ENCODE measurements at places on chromosomes 7 and 10.

GRCh38 chr10:50554376-50554994 lies 69.3 kb downstream of the SGMS1 start:
- DNase-seq, result no peak

- DNase-seq, result no peak
These were observed 103.9 kb upstream of the KCTD7 start for GRCh38 chr7:66524738-66525137.

DNA sequence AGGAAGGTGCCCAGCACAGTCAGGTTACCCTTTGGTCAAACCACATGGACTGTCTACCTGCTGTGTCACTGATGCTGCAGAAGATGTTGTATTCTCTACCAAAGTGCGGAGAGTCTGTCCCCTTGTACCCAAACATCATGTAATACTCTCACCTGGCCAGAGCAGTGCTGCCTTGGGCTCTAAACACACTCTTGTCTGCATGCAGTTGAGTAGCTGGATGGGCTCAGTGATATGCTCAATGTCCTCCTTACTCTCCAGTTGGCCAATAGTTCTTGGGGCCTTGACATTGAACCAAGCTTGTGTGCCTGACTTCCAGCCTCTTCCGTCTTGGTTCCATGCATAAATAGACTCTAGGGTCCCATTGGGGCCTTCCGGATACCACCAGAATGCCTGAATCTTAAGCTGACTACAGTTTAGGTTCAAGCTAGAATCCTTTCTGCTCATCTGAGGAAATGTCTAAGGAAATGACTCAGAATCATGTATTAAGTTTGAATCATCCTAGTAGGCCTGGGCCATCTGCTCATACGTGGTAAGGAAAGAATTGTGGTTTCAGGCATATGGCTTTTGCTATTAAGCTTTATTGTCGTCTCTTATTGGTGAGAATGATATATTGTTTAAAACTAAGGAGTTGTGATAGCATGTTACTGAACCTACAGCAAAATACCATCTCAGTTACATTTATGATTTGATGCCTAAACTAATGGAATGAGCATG lies 118.0 kb downstream of the OTUD1 start:
- DNase-seq, result peak; percentile 56

DNA sequence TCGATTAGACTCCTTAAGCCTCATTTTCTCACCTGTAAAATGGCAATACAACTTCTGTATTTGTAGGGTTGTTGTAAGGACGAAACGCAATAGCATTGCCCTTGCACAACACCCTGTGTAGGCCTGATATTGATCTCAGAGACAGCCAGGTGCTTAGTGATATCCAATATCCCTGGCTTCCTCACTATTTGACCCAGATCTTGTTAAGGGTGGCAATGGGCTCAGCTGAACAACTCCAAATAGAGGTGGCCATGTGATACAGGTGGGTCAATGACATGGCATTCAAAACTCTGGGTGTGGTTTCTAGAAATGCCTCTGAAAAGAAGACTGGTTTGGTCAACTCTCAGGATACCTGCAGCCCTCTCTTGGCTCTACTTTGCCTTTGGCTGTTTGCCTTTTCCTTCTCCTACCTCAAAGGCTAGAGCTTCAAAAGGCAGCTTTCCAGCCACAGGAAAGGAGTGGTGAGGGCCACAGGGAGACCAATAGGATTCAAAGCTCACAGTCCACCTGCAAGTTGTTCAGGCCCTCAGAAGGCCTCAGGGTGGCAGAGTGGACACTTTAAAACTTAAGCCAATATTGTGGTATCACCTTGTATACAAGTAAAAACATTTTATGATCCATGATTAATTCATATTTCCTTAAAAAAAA lies 14.9 kb upstream of the GATAD1 start:
- DNase-seq, result no peak

DNA sequence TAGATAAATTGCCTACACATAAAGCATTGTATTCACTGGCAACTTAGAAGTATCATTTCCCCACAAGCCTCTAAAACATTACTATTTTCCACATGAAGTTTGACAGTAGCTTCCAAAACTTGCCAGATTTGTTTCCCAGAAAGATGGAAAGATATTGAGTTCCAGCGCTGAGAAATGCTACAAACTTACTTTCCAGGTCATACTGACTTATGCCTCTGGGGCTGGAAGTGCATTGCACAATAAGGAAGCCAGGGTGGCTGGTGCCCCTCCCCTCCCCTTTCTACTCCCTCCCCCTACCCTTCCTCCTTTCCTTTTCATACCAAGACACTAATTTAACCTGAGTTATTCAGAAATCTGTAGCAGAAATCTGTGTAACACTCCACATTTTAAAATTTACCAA lies 212.6 kb downstream of the WDR37 start:
- DNase-seq, result no peak

- peak; percentile 58 for DNase-seq
These were observed 78.4 kb downstream of the DGKI start for GRCh38 chr7:137768366-137768765.

DNA sequence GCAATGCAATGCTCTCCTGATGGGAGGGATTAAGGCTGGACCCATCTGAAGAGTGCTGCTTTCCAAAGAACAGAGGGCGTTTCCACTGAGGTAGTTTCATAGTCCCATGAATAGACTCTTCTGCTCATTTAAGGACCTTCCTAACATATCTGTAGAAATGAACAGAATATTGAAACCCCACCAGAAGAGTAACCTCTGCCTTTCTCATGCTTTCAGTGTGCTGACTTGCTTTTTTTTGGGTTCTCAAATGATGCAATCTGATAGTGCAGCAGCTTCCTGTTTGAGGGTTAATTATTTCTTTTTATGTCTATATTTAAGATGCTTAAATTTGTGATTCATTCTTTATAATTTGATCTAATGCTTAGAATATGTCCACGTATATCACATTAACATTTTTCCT lies 82.2 kb downstream of the GATA3 start:
- DNase-seq, result no peak

GRCh38 chr10:43809211-43809930 lies 160.7 kb upstream of the ZNF32 start:
- DNase-seq, result peak; percentile 94

DNA sequence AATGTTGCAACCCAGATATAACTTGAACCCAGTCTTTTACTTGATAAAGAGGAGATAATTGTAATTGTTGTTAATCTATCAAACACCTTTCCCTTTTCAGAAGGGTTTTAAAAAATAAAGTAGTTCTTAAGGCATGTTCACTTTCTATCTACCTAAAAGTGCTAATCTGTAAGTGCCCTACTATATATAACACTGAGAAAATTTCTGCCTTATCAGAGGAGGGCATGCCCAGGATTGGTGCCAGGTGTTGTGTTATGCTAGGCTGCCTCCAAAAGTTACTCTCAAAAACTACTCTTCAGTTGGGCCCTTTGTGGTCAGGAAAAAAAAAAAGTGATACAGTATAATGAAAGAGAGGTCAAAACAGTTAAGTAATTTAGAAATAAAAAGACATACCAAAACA lies 36.3 kb downstream of the SMNDC1 start:
- no peak for DNase-seq

- DNase-seq, result no peak
These were observed 4.8 kb downstream of the UPK3B start for GRCh38 chr7:76514926-76515771.

DNA sequence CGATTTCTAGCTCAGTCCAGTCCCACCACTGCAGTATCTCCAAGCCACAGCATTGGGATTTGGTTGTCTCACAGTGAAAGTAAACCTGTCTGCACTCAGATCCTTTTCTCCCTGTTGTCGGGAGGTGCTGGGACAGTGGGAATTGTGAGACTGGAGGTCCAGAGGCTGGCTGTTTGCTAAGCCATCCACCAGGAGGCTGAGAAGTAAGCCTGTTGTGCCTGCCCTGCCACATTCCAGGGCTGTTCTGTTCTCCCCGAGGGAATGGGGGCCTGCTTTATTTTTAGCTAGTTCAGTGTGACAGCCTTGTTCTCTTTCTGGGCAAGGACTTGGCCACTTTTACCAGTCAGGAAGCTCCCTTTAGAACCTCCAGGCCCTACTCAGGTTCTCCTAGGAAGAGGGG lies 54.9 kb downstream of the HK1 start:
- DNase-seq, result peak; percentile 63

GRCh38 chr10:10778959-10779358 lies 238.7 kb upstream of the CELF2 start:
- peak; percentile 17 for DNase-seq

DNA sequence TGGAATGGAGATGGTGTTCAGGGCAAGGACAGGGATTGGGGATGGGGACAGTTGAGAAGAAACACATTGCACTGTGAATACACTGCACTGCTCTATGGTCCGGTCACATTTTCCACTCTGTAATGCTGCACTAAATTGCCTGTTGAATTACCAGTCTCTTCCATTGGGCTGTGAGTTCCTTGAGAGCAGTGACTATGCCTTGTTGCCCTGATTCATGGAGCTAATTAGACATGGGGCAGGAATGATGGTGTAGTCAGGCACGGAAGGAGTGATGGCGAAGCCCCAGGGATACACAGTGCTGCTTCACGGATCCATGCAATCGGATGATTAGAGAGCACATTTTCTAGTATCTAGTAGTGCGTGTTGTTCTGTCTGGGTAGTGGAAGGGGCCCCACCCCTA lies 25.4 kb upstream of the GPAM start:
- DNase-seq, result peak; percentile 73

GRCh38 chr10:71351628-71352319 lies 32.7 kb downstream of the SLC29A3 start:
- no peak for DNase-seq

DNA sequence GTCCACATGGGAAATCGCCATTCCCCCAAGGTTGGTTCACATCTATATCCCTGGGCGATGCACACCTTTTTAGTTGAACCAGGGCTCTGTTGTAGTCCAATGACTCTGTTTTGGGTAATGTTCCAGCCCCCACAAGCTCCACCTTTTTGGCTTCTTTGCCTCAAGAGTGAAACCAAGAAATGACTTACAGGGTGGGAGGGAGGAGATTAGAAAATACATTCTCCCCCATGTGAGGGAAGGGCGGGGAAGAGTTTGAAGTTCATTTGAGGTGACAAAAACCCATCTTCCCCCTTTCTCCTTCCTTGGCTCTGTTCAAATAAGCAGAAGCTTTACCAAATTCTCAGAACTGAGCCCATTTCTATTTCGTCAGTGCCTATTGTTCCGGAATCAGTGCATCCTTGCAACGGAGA lies 82.8 kb downstream of the GATA3 start:
- no peak for DNase-seq

DNA sequence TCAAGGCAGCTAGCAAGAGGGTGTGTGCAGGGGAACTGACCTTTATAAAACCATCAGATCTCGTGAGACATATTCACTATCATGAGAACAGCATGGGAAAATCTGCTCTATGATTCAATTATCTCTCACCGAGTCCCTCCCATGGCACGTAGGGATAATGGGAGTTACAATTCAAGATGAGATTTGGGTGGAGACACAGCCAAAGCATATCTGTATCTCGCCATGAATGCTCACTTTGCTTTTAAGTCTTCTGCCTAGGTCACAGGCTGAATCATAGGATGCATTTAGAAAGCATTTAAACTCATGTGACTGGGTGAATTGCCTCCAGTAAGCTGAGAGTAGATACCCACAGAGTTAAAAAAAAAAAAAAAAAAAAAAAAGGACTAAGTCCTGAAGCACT lies 220.0 kb downstream of the AGMO start:
- no peak for DNase-seq

- no peak for DNase-seq
These were observed 438.7 kb downstream of the LRMDA start for GRCh38 chr10:75870039-75870645.
